ENCODE measurements at places on chromosomes 1 and 21.

DNA sequence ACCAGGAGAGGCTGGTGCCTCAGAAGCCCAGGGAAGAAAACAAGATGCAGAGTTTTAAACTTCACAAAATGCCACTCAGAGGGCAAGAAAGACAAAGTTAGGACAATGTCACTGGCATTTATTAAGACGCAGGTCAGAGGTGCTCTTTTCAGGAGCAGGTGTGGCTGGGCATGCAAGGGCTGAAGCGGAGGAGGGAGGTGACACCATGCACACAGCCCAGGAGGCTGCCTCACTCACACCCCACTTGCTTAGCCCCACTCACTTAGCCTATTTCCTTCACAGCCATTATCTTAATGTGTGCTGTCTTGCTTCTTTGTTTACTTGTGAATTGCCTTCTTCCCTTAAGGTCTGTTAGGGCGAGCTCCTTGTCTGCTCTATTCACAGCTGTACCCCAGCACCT lies 17.2 kb downstream of the HIVEP3 start:
- no peak for DNase-seq

DNA sequence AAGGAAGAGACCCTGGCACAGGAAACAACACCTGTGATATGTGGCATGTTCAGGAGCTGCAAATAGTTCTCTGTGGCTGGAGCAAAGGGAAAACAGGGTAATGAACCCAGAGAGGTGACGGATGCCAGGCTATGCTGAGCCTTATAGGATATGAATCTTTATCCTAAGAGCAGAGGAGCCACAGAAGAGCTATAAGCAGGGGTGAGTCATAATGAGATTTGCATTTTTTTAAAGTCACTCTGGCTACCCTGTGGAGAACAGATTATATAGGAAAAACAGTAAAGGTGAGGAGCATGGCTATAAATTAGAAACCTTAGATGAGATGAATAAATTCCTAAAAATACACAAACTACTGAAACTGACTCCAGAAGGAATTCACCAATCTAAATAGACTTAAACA lies 12.8 kb upstream of the MPL start:
- DNase-seq: no peak

DNA sequence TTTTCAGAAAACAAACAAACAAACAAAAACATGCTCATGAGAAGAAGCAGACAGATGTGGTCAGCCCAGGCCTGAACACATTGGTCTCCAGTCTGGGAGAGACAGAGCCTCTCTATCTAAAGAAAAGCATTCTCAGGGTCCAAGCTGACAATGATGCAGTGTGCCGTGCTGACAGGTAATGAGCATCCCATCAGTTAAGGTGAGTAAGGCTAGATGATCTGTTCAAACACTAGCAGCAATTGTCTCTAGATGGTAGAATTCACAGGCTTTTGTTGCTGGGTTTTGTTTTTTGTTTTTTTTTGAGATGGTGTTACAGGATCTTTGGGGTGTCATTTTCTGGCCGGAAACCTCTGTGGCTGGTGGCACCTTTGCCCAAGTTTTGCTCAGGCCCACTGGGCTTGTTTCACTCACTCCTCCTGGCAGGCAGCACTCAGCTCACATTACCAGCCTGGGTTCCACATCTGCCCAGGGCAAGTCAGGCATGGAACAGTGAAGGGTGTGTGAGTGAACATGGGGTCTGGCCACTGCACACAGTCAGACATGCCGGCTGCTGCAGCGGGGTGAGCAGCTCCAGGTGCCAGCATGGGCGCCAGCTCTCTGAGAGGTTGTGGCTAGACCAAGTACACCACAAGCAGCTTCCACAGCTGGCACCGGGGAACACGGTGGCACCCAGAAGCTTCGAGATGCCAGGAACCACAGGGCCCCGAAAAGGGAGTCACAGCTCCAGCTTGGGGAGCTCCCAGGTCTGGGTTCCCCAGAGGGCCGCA lies 2.5 kb upstream of the C1QA start:
- no peak for DNase-seq

- DNase-seq: no peak
Observed at GRCh38 chr1:64025051-64025450, 178.4 kb upstream of the UBE2U start.

GRCh38 chr1:156439777-156440183 lies 60.8 kb downstream of the MEF2D start:
- DNase-seq: no peak

- DNase-seq: no peak
Observed at GRCh38 chr1:17686258-17686657, 68.9 kb upstream of the ACTL8 start.

DNA sequence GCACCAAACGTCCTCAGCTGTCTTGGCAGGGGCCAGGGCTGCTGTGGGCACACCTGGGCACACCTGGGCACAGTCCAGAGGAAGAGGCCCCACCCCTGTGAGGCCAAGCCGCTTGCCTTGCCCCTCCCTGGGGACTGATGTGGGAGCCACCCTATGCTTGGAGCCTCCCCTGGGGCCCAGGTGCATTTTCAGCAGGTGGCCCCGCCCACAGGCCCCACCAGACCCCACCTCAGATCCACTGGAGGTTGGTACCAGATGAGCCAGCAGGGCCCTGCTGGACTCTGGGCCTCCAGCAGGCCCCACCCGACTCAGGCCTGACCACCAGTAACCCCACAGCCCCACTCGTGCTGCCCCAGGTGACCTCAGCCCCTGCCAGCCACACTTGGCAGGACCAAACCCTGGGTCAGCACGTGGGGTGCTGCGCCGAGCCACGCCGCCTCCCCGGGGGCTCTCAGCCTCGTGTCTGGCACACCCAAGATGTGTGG lies 8.8 kb downstream of the SLC19A1 start:
- no peak for DNase-seq

DNA sequence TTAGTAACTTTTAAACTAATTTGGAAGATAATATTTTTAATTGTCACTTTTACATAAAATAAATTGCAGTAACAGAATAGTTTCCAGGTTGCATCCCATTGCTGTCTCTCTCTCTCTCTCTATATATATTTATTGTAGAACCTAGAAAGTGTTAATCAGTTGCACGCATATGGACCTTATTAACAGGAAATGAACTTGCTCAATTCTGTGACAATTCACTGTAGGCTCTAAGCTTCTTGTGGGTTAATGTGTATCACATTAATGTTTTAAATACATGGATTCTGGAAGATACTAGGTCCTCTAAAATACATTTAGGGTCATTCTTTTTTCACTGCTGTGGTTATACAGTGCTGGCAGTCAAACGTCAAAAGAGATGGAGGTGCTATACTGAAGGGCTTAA lies 33.1 kb downstream of the LRRC71 start:
- DNase-seq: no peak

DNA sequence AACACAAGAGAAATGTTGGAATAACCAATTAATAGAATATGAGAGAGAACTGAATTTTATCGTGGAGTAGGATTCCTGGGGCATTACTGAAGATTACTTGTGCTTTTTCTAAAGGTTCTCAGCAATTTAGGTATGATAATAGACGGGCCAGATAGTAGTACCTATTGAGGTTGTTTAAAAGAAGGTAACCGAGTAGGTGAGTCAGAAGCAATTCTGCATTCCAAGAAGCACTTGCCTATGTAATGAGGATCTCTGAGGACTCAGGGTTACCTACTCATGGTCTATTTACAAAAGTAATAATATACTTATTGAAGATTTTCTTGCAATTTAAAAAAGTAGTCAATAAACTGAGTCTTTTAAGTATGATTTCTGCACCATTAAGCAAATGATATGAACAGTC lies 1469.8 kb downstream of the BRINP3 start:
- no peak for DNase-seq

All from MV-4-11 (cell line).